ENCODE measurements at places on chromosomes 1 and 21.

- no peak for DNase-seq
Measured at GRCh38 chr1:19353596-19353995, 41.5 kb downstream of the SLC66A1 start.

GRCh38 chr1:41640756-41641474 is 156.4 kb upstream of the EDN2 start:
- no peak for DNase-seq

- DNase-seq: no peak
Measured at GRCh38 chr1:162765788-162766187, 24.7 kb upstream of the HSD17B7 start.

DNA sequence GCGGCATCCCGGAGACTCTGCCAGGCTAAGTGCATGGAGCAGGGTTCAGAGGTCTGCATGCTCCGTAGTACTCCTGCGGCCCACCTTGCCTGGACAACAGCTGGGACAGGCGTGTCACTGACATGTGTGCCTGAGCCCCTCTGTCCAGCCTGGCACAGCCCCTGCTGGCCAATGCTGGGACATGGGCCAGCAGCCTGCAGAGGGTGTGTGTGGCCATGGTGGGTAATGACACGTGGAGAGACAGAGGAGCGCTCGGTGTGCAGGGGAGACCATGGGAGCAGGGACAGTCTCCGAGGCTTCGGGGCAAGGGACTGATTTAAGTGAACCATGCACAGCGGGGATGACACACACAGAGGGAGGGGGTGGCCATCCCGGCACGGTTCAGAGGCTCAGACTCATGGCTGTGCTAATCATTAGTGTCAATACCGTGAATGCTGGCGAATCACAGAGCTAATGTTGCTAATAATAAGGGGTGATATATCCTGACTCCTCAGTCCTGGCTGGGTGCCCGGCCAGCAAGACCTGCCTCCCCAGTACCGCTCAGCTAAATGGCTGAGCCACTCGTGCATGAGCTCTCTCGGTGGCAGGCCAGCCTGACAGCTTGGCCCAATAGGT is 41.5 kb downstream of the IGSF21 start:
- no peak for DNase-seq

GRCh38 chr1:78121710-78122109 is 75.9 kb downstream of the GIPC2 start:
- DNase-seq: no peak

DNA sequence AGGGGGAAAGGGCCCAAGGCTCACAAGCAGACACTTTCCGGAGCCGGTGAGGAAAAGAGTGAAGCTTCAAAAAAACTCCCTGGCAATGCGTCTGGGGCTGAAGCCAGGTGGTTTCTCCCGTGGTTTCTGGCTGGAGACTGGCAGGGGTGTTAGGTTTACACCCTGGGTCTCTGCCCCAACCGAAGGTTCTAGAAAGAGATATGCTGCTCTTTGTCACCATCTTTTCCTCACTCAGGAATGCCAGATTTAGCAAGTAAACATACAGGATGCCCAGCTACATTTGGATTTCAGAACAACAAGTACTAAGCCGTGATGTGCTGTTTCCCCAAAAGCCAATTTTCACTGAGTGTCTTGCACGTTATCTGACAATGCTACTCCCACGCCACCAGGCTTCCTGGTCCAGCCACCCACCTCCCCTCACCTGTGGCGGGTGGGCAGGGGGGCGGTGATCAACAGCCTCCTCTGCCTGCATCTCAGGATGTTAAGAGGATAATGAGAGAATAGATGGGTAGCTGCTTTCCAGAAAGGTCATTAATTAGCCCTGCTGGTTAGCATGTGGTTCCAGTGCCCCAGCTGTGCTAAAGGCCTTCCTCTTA is 69.6 kb upstream of the OLIG2 start:
- no peak for DNase-seq

- DNase-seq: no peak
Measured at GRCh38 chr1:7248549-7249199, 463.4 kb downstream of the CAMTA1 start.

DNA sequence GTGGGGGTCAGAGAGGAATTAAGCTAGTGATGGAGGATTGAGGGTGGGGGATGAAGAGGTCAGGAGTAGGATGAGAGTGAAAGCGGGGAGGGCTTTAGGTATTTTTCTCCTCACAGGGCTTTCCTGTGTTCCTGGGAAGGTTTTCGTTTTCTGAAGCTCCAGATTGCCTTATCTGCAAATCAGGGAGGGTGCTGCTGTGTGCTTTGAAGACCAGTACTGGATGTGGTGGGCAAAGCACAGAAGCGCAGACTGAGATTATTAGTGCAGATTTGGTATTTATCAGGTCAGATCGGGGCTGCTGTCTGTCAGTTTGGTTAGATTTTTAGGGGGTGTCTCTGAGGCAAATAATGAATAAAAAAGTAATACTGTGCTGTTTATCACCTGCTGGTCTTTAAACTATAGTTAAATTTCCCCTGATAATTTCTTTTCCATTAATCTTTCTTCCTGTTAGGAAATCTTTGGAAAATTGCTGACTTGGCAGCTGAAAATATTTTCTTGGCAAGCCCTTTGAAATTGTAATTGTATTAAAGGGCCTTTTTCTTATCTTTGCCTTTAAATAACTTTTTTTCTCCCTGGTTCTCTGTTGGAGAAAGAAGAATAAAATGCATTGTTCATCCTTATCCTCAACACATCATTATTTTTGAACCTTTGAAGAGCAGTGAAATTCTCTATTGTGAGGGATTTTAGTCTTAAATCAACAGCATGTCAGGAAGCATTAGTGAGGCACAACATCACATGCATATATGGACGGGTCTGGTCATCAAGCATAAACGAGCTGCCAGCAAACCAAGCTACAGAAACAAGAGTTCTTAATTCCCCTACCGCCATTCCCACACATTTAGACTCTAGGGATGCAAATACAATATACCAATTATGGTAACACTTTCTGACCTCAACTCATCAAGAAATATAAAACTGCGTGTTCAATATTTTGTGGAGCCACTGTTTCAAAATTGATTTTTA is 139.6 kb downstream of the S1PR1 start:
- DNase-seq: no peak

- DNase-seq: no peak
Measured at GRCh38 chr1:4671828-4672227, 17.4 kb downstream of the AJAP1 start.

GRCh38 chr1:214216021-214216420 is 64.9 kb upstream of the SMYD2 start:
- no peak for DNase-seq

GRCh38 chr1:32754317-32755097 is 51.9 kb upstream of the SYNC start:
- DNase-seq: no peak

DNA sequence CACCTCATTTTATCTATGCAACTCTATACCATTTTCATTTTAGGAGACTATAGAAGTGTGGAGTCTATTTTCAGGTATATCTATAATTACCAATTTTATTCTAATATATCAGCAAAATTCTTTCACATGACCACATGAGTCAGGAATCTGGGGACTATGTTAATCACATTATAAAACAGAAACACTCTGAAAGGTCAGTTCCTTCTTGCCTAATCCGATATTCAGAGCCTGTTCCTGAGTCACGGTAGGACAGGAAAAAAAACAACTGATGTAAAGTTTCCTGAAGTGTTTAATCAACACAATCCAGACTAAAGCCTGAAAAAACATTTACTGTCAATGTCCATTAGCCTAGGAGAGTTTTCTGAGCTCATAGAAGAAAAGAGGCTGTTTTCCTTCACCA is 1902.3 kb downstream of the NCAM2 start:
- no peak for DNase-seq

- DNase-seq: no peak
Measured at GRCh38 chr1:100065969-100066227, 66.8 kb downstream of the SASS6 start.

DNA sequence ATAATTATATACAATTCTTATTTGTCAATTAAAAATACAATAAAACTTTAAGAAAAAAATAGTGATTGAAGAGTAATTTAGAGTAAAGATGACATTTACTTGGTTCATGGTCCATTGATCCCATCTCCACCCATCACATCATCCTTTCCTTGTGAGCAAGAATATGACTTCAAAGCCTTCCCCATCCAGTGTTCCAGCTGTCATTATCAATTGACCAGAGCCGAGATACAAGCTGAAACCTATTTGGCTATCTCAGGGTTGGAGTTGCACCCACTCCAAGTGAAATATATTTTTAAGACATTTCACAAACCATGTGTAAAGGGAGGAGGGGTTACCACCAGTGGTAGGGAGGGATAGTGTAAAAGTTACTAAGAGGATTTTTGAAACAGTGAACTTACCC is 428.9 kb upstream of the C1orf87 start:
- no peak for DNase-seq

DNA sequence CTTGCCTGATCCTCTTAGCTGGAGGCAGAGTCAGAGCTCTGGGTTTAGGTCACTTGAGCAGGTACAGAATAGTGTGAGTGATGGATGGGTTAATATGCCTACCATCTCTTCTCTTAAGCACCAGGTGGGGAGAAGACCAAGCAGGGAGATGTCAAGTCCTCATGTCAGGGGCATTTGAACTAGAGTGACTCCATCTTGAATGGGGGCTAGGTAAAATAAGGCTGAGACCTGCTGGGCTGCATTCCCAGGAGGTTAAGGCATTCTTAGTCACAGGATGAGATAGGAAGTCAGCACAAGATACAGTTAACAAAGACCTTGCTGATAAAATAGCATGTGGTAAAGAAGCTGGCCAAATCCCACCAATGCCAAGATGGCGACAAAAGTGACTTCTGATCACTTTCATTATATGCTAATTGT is 77.4 kb upstream of the BTG3 start:
- DNase-seq: no peak

- no peak for DNase-seq
Measured at GRCh38 chr1:32884726-32885125, 1.6 kb upstream of the HPCA start.

DNA sequence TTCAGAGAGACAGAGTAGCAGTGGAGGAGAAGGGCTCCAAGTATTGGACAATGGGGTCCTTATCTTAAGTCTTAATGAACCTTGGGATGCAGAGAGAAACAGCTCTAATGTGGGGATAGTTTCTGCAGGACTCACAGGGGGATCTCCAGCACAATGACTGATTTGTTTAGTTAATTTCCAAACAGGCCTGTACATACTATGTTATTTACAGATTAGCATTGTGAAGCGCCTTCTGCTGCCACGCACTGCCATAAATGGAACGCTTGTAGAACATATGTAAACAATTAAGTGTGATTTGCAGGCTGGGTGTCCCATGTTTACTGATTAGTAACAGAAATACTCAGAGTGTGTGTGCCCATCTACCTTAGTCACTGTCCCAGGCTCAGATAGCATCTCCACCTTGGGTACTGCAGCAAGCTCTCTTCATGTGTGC is 56.1 kb downstream of the NTPCR start:
- DNase-seq: no peak

DNA sequence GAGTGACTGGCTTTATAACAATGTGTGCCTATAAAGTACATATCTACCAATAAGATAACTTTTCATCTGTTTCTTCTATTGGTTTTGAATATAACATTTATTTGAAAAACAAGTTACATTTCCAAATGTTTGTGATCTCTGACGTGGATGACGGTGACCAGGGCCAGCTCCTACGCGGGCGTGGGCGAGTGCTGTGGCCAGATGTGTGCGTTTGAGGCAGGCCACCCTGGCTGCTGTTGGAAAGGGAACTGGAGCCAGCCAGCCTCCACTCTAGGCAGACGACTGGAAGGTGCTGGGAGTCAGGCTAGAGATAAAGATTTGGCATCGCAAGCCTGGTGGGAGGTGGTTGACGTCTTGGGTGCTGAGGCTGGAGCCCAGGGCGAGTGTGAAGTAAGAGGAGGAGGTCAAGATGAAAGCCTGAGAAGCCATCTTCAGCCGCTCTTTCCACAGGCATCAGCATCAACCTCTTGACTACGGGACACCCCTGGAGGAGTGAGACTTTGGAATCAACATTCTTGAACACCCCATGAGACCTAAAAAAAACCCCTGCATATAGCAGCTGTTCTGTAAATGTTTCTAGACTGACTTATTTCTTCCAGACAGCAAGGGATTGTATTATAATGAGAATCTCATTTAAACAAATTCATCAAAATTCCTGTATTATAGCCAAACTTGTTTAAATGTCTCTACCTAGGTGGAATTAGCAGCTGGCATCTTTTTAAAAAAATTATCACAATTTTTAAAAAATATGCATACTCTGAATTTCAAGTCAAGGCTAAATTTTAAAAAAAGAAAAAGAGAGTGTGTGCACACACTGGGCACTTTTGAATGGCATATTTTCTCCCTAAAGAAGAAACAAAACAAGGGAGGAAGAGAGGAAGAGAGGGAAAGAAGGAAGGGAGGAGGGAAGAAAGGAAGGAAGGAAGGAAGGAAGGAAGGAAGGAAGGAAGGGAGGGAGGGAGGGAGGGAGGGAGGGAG is 112.5 kb upstream of the SLC44A3 start:
- no peak for DNase-seq

DNA sequence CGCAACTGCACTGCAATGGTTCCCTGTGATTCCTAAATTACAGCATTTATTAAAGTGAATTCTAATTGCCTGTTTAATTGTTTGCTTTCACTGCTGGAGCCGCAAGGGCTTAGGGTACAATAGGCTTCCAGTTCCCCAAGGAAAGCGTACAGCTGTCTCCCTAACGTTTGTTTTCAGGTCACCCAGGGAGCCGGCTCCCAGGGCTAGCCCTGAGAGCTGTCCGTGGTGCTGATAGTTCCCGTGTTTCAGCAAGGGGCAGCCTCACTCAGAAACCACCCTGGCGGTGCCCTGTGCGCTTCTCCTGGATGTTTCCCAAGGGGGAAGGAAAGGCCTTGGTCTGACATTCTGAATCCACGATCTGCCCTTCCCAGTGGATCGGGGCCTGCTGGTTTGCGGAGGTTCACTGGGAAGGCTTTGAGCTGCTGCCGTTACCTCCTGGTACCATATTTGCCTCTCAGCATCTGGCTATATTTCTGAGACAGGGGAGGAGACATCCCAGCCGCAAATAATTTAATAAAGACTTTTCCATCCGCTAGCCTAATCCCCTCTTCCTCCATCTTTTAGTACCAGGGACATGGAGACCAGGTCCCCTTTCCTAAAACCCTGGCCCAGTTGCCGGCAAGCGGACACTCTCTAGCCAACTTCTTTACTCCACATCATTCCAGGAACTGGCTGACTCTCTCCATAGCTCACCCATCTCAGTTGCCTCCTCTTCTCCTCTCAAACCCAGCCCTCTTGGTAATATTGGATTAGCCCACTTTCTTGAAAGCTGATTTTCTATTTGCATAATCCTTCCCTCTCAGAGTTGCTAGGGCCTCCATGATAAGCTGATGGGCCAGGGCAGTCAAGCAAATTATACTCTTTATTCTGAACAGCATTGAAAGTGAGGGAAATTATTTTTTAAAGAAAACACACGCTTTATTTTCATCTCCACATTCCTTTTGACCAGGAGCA is 149.0 kb downstream of the IGSF21 start:
- DNase-seq: no peak

GRCh38 chr1:117564227-117565075 is 41.4 kb upstream of the TENT5C start:
- no peak for DNase-seq

GRCh38 chr1:41611932-41612450 is 127.5 kb upstream of the EDN2 start:
- DNase-seq: no peak

DNA sequence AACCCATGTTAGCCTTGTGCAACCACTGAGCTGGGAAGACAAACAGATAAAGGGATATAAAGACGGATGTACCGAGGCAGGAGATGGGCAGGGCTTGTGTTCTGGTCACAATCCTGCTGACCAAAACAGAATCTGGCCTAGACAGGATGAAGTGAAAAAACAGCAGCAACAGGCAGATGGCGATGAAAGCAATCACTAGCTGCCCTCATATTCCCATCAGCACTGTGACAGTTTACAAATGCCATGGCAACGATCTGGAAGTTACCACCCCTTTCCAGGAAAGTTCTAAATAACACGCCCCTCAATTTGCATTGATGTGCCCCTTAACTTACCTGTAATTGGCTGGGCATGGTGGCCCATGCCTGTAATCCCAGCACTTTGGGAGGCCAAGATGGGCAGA is 40.6 kb upstream of the CD46 start:
- no peak for DNase-seq
